Activated CD4-positive, alpha-beta T cell treated with anti-CD3 and anti-CD28 coated beads, Interleukin-2, amount 10 ng/mL, durations not matched to agents 7 days and 5 days (primary cell): ENCODE measurements at places on chromosomes 7 and 10. TPM values are rescaled to one million over a fixed set of nuclear protein-coding genes. Genes with fewer than 3 reads are reported as not detected.

- H3K4me3 ChIP-seq: no peak overlapping the region
- H3K36me3 ChIP-seq: no peaks in the 10 kb centered on the region
- peaks cover 9% of the 10 kb centered on the region for H3K27me3 ChIP-seq
- no peak overlapping the region for H3K27ac ChIP-seq
- no peaks in the 10 kb centered on the region for H3K4me1 ChIP-seq
- no peak for DNase-seq
Measured at GRCh38 chr10:130638991-130639390, 502.8 kb downstream of the GLRX3 start.

DNA sequence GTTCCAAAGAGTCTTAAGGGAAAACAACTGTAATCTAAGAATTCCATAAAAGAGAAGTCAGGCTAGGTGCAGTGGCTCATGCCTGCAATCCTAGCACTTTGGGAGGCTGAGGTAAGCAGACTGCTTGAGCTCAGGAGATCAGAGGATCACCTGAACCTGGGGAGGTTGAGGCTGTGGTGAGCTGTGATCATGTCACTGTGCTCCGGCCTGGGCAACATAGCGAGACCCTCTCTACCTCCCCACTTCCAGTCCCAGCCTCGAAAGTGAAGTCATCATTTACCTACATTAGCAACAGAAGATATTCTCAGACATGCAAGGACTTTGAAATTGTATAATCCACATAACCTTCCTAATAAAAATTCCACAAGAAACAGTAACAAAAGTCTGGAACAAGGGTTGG lies 129.8 kb upstream of the DNAJB12 start:
- no peak for DNase-seq
- no peak overlapping the region for H3K27ac ChIP-seq
- no peaks in the 10 kb centered on the region for H3K27me3 ChIP-seq
- no peaks in the 10 kb centered on the region for H3K4me1 ChIP-seq

ACADSB gene
- total RNA-seq: 25.1 TPM

ANXA8 gene
- 0.17 TPM for total RNA-seq

ARL5B gene
- total RNA-seq: 9.8 TPM

MALRD1 gene
- total RNA-seq: not detected

EN2 gene
- total RNA-seq: not detected
